ENCODE measurements at places on chromosomes 1 and 21. TPM values are rescaled to one million over a fixed set of nuclear protein-coding genes. Genes with fewer than 3 reads are reported as not detected.

DNA sequence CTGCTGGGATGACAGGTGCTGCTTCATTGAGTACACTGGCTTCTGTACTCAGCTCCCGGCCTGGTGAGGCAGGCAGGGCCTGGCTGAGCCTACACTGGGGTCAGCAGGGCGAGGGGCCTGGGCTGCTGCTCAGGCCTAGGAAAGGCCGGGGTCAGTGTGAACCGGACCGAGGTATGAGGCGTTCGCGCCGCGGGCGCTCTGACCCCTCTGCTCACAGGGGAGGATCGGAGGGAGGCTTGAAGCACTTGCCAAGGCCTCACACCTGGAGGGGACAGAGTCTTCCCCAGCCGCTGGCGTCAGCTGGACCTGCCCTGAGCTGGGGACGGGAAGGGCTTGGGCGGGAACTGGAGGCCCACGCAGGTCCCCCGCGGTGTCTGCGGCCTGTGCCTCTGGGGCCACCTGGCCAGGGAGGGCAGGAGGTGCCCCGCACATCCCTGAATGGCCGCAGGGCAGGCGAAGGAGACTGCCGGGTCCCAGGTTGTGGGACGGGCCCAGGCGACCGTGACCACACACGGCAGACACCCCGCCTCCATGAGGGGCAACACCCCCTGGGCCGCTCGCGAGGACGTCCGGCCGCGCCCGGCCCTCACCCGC lies 466 bp downstream of the PEX10 start:
- DNase-seq, result no peak

- DNase-seq, result no peak
These were observed 4.9 kb downstream of the RPL11 start for GRCh38 chr1:23696335-23696989.

DNA sequence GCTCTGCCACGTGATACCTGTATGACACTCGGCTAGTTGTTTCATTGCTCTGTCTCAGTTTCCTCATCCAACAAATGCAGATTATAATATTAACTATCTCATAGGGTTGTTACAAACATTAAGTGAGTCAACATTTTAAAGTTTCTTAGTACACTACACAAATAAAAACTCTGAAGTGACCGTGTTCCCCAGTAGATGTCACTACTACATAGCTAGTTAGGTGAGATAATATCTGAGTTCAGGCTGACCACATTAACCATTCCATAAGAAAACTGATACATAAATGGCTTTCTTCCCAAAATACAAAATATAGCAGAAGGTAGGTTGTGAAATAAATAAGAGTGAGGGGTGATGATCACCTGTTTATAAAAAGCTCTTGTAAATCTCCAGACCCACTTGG lies 214.1 kb downstream of the NUF2 start:
- DNase-seq, result no peak

DNA sequence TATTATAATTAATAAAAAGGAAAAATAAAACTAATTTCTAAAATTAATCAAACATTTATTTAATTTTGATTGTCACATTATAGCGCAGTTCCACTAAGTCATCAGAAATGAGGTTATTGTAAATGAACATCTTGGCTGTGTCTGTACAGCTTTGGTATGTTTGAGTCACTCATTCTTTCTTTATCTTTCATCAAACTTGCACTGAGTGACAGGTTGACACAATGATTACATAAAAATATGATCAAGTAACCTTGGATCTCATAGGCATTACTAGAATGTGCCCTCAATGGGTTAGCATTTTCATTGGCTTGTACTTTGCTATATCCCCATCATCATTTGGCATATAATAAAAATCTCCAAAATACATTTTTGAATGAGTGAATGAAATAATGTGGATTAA lies 1353.2 kb upstream of the ADGRL2 start:
- no peak for DNase-seq

The C1QB gene
- not detected for total RNA-seq

The NR5A2 gene
- total RNA-seq, result 0.13 TPM

The LCE3D gene
- total RNA-seq, result not detected

The TBX19 gene
- total RNA-seq, result 2.0 TPM

Data from activated T-helper 1 cell treated with anti-CD3 and anti-CD28 coated beads, Interleukin-12 subunit alpha, Interleukin-12 subunit beta, Interleukin-2, Interleukin-4 antibody, amounts not matched to agents 30 ng/mL and 10 ng/mL and 1 ng/mL, durations not matched to agents 14 hours and 24 hours and 36 hours (primary cell).